Type B pancreatic cell (in vitro differentiated cells): ENCODE measurements at places on chromosomes 12 and 14.

DNA sequence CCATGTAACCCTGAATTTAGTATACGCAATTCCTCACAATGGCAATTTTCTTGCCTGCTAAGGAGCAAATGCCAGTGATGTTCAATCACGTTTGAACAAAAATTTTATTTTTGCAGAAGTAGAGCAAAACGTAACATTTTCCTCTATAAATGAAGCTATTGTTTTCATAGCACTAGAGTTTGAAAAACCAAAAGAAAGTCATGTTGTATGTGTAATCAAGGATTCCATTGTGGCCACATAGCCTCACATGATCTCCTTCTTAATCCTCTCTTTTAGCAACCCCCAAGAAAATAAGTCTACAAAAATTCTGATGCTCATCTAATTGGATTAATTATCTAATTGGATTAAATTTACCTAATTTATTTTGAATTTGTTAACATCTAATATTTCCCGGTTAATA, 1217.4 kb upstream of the FLRT2 start:
- DNase-seq, result no peak

DNA sequence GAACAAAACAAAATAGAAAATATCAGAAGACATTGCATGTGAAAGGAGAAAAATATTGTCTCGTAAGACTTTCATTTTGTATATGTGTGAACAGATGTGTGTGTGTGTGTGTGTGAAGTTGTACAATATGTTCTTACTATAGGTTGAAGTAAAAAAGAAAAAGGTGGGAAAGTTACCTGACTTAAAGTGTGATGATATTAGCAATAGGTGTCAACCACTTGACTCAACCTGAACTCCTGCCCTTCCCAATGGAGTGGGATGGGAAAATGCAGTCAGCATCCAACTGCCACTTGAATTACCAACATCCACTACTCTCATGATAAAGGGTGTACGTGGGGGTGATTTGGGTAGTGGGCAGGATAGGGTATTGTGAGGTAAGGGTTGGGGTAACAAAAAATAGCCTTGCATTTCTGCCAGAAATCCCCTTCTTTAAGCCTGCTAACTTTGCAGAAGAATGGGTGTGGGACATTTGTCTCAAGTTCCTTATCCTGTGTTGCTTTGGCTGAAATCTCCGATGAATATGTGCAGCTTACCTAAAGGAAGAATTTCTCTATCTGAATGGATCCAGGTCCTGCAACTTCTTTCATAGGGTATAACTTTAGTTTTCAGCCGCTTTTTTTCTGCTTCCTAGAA, 181.6 kb downstream of the CHST11 start:
- no peak for DNase-seq

DNA sequence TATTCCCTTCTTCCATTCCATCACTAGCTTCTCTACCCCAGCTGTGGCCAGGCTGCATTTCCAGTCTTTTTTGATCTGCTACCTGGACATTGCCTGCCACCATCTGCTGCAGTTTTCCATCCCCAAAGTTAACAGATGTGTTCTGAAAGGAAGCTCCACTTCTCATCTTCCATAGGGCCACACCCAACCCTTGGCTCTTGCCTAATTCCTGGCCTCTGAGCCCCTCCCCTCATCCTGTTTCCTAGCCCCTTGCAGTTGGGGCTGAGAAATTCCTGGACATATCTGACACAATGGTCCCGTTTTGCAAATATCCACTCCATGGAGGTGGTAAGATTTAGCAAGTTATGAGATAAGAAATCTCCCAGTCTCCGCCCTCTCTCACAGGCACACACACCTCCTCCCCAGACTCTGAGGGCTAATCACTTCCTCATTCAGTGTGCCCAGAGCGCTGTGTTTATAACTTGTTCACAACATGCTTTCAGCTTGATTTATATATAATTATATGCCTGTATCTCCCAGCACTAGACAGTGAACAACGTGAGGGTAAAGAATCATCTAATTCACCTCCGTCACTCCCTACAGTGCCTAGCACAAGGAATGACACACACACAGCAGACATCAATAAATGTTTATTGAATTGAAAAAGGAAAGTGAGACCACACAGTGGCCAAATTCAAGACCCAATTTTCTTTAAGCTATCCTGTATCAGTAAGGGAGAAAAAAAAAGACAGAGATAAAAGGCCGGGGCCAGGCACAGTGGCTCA, 13.4 kb downstream of the SMUG1 start:
- no peak for DNase-seq

DNA sequence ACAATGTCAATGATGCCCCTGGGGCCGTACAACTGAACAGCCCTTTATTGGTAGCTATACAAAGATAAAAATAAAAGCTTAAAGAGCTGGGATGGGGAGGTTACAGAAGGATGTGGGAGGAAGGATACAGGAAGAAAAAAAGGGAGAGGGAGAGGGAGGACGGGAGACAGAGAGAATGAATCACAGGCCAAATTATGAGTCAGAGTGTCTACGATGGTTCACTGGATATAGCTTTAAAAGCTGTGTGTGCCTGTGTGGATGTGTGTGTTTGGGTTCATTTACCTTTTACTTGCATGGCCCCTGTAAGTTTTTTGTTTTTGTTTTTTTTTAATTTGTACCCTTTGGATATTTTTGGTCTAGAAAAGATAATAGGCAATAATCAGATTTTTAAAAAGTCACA, 111.9 kb downstream of the CCDC60 start:
- DNase-seq, result no peak

GRCh38 chr14:102777711-102778337, 575 bp downstream of the TRAF3 start:
- DNase-seq, result no peak

DNA sequence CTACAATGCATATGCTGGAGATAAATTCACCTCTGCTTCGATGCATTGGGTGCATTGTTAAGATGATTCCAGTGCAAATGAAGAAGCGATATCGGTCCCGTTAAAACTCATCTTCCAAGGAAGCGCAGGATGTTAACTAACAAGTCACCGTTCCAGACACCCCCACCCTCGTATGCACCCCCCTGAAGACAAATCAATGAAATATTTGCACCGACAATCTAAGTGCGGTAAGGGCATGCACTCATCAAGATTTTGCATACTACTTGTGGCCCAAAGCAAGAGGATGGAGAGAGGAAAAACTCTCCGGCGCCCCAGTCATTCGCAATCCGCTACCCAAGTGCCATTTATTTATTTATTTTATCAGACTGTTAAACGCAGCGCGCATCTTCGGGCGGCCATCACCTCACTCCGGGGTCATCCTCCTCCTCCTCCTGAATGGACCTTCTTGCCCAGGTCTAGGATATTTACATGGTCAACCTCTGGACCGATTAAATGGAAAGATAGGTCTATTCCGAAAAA, 1.2 kb downstream of the NOVA1 start:
- DNase-seq, result no peak

DNA sequence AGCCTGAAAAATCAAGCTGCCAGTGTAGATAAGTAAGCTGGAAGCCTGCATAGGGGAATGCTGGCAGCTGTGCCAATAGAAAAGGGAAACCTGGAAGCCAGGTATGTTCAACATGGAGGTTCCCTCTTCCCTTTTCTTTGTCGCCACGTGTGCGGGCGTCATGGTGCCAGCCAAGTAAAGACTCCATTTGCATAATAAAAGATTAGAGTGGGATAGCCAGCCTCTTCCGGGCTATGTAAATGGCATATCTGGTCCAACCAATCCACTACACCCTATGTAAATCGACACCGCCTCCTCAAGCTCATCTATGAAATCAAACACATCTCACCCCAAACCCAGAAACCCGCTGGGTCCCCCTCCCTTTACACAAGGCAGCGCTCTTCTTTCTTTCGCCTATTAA, 5.6 kb upstream of the ADGRD1 start:
- no peak for DNase-seq

GRCh38 chr14:99664058-99664936, 19.4 kb downstream of the HHIPL1 start:
- no peak for DNase-seq

- DNase-seq, result no peak
Observed at GRCh38 chr12:3493859-3494176, 2.8 kb downstream of the PRMT8 start.

GRCh38 chr12:106091446-106091820, 47.3 kb downstream of the NUAK1 start:
- no peak for DNase-seq

DNA sequence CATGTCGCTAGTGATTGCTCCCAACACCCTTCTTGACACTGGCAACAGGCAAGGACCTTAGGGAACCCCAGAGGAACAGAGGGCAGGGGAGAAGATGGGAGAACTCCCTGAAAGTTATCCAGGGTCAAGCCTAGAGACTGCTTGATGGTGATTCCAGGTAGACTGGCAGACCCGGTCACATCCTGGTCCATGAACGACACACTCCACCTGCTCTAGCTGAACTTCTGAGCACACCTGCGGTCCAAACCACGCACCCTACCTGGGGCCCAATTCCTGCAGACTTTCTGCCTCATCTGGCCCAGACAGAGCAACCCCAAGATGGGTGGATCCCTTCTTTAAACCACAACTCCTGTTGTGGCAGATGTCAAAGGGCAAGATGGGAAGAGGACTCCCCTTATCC, 34.2 kb downstream of the NCKAP5L start:
- DNase-seq, result no peak
